ENCODE measurements at places on chromosomes 3 and 15. TPM values are rescaled to one million over a fixed set of nuclear protein-coding genes. Genes with fewer than 3 reads are reported as not detected.
A peak's percentile ranks its signal among the peaks of the same experiment; 100 is the strongest.

- DNase-seq: no peak
Observed at GRCh38 chr3:124246949-124247348, 255.0 kb upstream of the ROPN1 start.

Gene EDC3
- total RNA-seq: 50.6 TPM

DNA sequence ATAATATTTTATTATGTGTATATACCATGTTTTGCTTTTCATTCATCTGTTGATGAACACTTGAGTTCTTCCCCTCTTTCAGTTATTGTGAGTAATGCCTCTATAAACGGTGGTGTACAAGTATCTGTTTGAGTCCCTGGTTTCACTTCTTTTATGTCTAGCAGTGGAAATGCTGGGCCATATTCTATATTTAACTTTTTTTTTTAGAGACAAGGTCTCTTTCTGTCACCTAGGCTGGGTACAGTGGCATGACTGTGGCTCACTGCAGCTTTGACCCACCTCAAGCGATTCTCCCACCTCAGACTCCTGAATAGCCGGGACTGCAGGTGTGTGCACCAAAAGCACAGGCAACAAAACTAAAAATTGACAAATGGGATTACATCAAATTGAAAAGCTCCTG lies 19.9 kb downstream of the GOLM2 start:
- peak; percentile 37 for DNase-seq

GRCh38 chr15:43526261-43526930 lies 9.0 kb downstream of the MAP1A start:
- DNase-seq: no peak

Gene USP8
- 52.7 TPM for total RNA-seq

Gene EPB42
- not detected for total RNA-seq

Measured in activated T-cell treated with anti-CD3 and anti-CD28 coated beads, Interleukin-2, amount 50 U/mL, for 72 hours (primary cell).